ENCODE measurements at places on chromosomes 11 and 22. TPM values are rescaled to one million over a fixed set of nuclear protein-coding genes. Genes with fewer than 3 reads are reported as not detected.

DNA sequence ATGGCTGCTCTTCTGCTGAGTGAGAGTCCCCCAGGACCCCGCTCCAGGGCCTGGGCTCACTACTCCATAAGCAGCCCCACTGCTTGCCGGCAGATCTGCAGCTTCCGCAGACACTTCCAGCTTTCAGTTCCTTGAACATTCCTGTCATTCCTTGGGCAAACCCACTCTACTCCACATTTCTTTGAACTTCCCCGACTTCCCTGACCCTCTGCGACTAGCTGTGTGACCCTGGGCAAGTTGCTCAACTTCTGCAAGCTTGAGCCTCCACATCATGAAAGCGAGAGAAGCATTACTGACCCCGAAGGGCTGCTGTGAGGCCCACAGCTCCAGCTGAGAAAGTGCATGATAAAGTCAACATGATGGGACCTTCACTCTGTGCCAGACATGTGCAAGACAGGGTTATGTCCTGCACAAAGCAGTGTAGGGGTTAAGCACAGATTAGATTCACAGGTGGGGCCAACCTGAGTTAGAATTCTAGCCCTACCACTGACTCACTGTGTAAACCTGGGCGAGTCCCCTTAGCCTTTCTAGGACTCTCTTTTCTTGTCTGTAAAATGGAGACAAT is 51.8 kb downstream of the THAP12 start:
- no peaks in the 10 kb centered on the region for H3K4me1 ChIP-seq
- no peak overlapping the region for H3K27ac ChIP-seq
- H3K4me3 ChIP-seq, result no peak overlapping the region
- no peak for DNase-seq

DNA sequence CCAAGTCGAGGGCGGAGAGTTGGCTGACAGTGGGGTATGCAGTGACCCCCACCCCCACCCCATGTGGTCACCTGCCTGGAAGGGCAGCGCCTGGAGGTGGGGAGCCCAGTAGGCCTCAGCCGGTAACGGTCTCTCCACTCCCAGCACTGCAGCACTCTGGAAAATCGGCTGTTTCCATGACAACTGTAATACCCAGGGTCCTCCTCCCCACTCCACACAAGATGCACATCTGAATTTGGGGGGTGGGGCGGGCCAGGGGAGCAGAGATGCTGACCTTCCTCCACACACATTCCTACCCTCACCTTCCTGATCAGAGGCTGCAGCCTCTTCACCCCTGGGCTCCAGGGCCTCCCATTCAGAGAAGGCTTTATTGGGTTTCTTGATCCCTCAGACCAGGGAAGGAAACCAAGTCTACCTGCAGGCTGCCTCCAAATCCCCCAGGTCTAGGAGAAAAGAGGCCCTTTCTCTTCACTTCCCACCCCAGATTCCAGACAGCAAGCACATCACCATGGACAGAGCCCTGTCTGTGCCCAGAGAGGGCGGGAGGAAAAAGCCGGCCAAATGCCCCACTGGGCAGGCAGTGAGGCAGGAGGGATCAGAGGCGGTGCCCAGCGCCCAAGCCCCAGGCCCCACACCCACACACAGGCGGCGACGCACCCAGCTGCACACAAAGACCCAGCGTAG is 46.5 kb downstream of the SLC22A12 start:
- H3K27me3 ChIP-seq, result peaks cover 5% of the 10 kb centered on the region
- H3K36me3 ChIP-seq, result no peaks in the 10 kb centered on the region
- H3K4me1 ChIP-seq, result peaks cover 26% of the 10 kb centered on the region
- H3K27ac ChIP-seq, result no peak overlapping the region
- no peak overlapping the region for H3K4me3 ChIP-seq
- DNase-seq, result no peak

- H3K27me3 ChIP-seq, result no peaks in the 10 kb centered on the region
- no peak overlapping the region for H3K4me3 ChIP-seq
- peaks cover 21% of the 10 kb centered on the region for H3K4me1 ChIP-seq
- peaks cover 40% of the 10 kb centered on the region for H3K36me3 ChIP-seq
- no peak for DNase-seq
Observed at GRCh38 chr22:50207383-50208140, 6.8 kb downstream of the SELENOO start.

DNA sequence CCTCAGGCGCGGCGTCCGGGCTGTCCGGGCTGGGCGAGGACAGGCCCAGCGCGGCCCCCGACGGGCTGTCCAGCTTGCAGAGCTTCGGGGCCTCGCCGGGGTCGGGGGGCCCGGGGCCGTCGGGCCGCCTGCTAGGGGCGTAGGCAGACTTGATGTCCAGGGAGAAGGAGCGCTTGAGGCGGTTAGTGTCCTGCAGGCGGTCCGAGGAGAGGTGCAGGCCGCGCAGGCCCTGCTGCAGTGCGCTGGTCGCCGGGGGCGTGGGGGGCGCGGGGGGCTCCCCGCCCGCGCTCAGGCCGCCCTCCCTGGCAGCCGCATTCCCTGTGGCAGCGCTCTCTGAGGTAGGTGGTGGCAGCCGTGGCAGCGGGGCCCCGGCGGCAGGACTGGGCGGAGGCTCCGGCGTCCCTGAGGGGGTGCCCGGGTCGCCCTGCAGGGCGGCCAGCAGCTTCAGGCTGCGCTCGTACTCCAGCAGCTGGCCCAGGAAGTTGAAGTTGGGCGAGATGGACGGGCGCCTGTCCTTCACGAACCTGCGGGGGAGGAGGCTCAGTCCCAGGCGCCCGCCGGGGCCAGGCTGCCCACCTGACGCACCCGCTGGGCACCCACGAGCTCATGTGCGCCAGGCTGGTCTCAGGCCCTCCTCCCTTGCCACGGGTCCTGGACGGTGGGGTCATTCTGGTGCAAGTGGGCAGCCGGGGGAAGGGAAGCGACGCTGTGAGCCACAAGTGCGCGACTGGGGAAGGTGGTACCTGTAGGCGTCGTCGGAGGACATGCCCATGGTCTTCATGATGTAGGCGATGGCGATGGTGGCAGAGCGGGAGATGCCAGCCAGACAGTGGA is 14.8 kb downstream of the DUSP8 start:
- no peak overlapping the region for H3K27ac ChIP-seq
- DNase-seq, result no peak
- H3K27me3 ChIP-seq, result no peaks in the 10 kb centered on the region
- H3K4me3 ChIP-seq, result no peak overlapping the region
- H3K4me1 ChIP-seq, result no peaks in the 10 kb centered on the region

DNA sequence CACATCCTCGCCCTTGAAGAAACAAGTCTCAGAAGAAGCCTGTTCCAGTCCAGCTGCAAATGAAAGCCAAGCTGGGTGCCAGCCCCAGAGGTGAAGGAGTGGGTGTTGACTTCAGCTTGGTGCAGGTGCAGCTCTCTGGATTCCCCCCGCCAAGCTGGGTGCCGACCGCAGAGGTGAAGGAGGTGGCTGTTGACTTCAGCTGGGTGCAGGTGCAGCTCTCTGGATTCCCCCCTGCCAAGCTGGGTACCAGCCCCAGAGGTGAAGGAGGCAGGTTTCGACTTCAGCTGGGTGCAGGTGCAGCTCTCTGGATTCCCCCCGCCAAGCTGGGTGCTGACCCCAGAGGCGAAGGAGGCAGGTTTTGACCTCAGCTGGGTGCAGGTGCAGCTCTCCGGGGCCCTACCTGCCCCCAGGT is 1234.0 kb downstream of the TBC1D22A start:
- H3K4me3 ChIP-seq, result no peak overlapping the region
- DNase-seq, result no peak
- H3K27ac ChIP-seq, result no peak overlapping the region
- H3K27me3 ChIP-seq, result no peaks in the 10 kb centered on the region
- no peaks in the 10 kb centered on the region for H3K36me3 ChIP-seq
- no peaks in the 10 kb centered on the region for H3K4me1 ChIP-seq

- H3K4me3 ChIP-seq, result no peak overlapping the region
- DNase-seq, result no peak
- H3K27ac ChIP-seq, result no peak overlapping the region
- H3K27me3 ChIP-seq, result no peaks in the 10 kb centered on the region
Observed at GRCh38 chr11:17751558-17751957, 17.0 kb downstream of the KCNC1 start.

DNA sequence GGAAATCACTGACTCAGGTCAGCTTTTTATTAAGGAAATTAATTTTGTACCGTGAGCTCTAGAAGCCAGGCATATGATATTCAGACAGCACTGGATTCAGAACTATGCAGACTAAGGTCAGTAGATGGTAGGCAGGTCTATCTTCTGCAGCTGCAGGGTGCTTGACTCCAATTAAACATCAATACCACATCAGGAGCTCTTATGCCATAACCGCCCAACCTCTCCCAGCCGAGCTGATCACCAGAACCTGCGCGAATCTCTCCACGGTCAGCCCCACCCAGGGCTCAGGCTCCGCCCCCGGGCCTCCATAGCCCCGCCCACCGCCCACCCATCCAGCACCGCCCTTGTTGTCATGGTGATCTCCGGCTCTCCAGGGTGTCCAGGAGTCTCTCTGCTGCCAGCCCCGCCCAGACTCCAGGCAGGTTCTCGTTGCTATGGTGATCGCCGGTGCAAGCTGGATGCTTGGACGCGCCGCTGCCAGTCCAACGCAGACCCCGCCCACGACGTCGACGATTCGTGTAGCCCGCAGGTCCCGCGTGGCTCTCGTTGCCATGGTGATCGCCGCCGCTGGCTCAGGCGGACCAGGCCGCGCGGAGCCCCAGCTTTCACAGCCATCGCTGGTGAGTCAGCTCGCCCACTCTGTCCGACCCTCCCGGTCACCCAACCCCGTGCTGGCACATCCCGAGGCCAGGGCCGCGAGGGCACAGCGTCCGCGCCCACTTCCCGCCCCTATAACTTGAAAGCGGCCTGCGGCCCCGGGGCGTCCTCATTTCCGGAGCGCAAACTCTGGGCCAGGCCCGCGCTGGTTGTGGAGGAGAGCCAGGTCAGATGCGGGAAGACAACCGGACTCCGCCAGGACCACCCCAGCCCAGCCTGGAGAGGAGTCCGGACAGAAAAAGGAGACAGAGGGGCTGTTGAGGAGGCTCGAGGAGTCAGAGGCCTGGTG is at the start of gene RAB36:
Gene RAB36, plus strand, starts transcription at position 546 of the 946 bp plus-strand sequence. CDS start 1,140 bp downstream, outside the sequence.
- peak; percentile 92 for DNase-seq
- peak within 1 kb of the TSS; percentile 49 for H3K27ac ChIP-seq
- H3K4me3 ChIP-seq, result peak within 1 kb of the TSS; percentile 63
- peaks cover 45% of the 10 kb centered on the region for H3K4me1 ChIP-seq
- peaks cover 5% of the 10 kb centered on the region for H3K27me3 ChIP-seq
- no peaks in the 10 kb centered on the region for H3K36me3 ChIP-seq

DNA sequence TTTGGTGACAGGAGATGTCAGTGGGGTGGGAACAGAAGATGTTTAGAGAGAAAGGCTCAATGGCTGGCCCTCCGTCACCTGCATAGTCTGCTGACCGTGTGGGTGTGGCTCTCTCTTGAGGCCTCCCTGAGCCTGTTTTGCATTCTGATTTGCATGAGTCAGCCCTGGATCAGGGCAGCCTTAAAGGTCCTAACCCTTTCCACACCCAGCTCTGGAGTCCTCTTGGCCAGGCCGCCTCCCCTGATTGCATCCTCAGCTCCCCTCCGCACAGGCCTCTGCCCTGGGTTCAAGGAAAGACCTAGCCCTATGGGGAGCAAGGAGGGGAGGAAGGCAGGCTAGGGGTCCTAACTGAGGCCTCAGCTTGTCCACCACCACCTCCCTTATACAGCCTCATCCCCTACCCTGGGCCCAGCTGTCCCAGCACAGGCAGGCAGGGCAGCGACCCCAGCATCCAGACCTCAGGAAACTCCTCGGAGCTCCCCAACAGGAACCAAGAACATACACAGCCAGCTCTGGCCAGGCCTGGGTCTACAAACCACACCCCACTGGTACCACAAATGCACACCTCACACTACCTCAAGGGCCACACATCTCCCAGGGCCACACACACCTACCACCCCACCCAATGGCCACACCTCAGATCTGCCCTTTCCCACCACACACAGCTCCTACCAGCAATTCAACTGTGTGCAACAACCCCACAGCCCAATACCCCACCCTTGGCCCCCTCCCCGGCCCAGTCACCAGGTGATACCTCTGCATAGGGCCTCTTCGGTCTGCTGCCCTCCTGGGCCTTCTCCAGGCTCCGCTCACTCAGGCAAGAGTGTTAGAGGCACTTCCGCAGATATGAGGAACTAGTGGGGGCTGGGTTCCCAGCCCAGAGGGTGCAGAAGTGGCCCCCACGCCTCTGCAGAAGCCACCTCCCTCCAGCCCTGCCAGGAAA is 13.7 kb downstream of the ARAP1 start:
- peak overlapping the region; percentile 6 for H3K4me3 ChIP-seq
- no peak for DNase-seq
- peaks cover 72% of the 10 kb centered on the region for H3K4me1 ChIP-seq

DNA sequence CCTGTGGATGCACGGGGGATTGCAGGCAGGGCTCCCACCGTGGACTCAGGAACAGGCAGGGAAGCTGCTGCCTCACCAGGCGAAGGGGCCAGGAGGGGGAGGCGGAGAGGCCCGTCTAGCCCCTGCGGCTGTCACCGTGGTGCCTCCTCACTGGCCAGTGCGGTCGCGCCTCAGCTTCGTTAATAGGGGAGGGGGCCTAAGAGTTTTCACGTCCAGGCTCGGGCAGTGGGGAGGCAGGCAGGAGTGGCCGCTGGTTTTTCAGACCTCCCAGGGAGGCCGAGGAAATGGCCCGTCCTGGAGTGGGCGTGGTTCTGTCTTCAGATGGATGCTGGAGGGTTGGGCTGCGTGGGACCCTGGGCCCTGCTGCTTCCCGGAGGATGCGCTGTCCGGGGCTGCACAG is 91.1 kb upstream of the B3GAT1 start:
- no peaks in the 10 kb centered on the region for H3K4me1 ChIP-seq
- DNase-seq, result no peak
- H3K27ac ChIP-seq, result no peak overlapping the region
- H3K27me3 ChIP-seq, result no peaks in the 10 kb centered on the region

- no peak for DNase-seq
- H3K36me3 ChIP-seq, result no peaks in the 10 kb centered on the region
- no peaks in the 10 kb centered on the region for H3K4me1 ChIP-seq
- no peak overlapping the region for H3K4me3 ChIP-seq
Observed at GRCh38 chr11:18748766-18749365, 22.9 kb upstream of the IGSF22 start.

DNA sequence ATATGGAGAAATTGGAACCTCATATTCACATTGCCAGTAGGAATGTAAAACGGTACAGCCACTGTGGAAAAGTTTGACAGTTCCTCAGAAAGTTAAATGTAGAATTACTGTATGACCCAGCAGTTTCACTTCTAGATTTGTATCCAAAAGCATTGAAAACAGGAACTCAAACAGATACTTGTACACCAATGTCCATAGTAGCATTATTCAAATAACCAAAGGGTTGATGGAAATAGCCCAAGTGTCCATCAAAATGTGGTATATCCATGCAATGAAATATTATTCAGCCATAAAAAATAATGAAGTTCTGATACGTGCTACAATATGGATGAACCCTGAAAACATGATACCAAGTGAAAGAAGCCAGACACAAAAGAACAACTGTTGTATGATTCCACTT is 17.8 kb downstream of the PRRG4 start:
- DNase-seq, result no peak
- H3K27ac ChIP-seq, result no peak overlapping the region
- H3K27me3 ChIP-seq, result peaks cover 3% of the 10 kb centered on the region
- H3K36me3 ChIP-seq, result no peaks in the 10 kb centered on the region
- H3K4me3 ChIP-seq, result no peak overlapping the region

DNA sequence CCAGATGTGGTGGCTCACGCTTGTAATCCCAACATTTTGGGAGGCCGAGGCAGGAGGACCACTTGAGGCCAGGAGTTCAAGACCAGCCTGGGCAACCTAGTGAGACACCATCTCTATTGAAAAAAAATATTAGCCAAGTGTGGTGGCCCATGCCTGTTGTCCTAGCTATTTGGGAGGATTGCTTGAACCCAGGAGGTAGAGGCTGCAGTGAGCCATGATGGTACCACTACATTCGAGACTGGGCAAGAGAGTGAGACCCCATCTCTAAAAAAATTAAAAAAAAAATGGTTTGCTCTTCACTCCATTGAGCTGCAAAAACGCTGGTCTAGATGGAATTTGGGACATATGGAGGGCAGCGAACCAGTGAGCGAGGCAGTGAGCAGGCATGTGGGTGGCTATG is 21.6 kb upstream of the SOX10 start:
- no peaks in the 10 kb centered on the region for H3K36me3 ChIP-seq
- no peak overlapping the region for H3K4me3 ChIP-seq

Gene ZNF70
- total RNA-seq, result 2.1 TPM

Gene OR4D5
- total RNA-seq, result not detected
